ENCODE measurements at places on chromosomes 5 and 9.

GRCh38 chr5:56010431-56010830 is 15.7 kb upstream of the IL6ST start:
- DNase-seq: no peak

GRCh38 chr9:75152416-75152815 is 64.1 kb downstream of the OSTF1 start:
- DNase-seq: no peak

- no peak for DNase-seq
These were observed 181.3 kb upstream of the IL12B start for GRCh38 chr5:159511570-159511969.

- no peak for DNase-seq
These were observed 205.7 kb upstream of the RIOK2 start for GRCh38 chr5:97388794-97389193.

DNA sequence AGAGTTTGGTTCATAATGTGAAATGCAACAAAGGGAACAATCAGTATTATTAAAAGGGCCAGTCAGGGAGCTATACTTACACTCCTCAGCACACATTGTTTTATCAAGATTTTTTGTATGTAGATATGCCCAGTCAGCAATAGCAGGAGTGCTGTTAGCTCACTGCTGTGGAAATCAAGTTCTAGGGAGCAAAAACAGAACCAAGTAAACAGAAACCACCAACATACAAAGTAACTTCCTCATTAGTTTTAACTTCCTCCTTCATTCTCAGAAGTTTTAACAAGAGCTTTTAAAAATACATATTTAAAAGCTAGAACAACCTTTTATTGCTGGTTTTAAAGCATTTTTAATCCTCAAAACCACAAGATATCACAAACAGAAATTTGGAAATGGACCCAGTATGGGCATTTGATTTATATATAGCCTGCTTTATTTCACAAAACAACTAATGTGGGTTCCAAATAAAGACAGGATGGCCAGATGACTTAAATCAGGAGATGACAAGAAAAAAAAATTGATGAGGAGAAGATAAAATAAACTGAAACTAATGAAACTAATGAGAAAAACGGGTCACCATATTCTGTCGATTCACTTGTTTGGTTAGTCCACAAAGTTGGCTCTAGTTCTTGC is 178.5 kb downstream of the ADAMTS12 start:
- DNase-seq: no peak

GRCh38 chr5:135116160-135116561 is 82.1 kb upstream of the PITX1 start:
- DNase-seq: no peak

DNA sequence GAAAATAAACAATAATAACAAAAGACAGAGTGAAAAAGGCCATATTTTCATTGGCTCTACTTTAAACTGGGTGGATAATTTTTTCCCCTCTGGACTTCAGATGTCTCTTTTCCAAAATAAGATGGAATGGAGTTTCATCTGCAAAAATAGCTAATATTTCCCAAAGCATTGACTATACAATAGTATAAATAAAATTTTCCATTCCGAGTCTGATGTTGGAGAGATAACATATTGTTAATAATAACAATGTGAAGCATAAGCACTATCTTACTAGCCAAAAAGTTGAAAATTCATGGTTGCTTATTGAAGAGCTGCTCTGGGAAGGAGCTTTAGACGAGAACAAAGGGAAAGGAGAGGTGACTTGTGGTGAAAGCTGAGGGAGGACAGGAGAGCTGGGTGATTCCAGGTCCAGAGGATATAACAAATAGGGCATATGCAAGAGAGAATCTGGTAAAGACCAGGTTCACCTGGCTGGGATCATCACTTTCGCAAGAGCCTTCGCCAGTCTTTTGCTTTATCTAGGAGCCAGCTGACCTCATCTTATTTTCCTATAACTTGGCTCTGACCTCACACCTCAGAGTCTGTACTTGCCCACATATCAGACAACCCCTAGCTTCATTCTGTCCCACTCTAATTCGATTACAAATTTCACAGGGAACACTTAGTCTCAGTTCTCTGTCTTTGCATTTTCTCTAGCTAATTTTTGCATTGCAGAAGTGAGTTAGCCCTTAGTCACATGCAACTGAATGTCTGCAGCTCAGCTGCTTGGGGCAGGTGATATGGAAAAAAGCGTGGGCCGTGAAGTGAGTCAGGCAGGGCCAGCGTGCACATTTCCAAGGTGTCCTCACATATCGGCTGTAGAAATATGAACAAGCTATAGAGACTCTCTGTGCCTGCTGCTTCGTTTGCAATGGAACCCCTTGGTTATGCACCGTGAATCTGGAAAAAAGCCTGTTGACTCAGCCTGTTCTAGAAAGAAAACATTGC is 7.6 kb upstream of the ZNF474 start:
- no peak for DNase-seq

DNA sequence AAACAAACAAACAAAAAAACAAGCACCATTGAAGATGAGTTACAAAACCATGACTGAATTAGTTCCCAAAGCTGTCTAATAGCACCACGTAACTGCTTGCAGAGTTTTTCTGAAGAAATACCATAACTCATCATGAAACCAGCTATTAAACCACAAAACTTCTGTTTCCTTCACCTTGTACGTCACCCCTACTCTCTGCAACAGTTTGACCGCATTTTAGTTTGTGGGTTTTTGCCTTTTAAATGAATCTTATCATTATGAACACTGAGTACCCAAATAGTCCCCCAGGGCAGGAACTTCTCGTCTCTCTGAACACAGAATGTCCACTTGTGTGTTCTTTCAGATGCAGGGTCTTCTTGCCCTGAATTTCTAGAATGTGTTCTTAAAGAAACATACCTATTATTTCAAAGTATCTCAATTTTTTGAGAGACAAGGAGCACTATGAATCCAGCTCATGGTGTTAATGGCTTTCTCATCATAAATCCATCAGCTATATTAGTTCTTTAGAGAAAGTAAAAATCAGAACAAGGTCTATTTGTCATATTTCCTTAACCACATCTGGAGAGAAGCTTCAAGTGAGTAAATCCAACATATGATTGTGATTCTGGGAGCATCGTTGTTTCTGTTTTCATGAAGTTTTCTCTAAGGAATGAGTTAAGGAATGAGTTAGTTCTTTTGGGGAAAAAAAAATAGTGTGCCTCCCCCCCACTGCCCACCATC is 210.6 kb downstream of the AUH start:
- no peak for DNase-seq

DNA sequence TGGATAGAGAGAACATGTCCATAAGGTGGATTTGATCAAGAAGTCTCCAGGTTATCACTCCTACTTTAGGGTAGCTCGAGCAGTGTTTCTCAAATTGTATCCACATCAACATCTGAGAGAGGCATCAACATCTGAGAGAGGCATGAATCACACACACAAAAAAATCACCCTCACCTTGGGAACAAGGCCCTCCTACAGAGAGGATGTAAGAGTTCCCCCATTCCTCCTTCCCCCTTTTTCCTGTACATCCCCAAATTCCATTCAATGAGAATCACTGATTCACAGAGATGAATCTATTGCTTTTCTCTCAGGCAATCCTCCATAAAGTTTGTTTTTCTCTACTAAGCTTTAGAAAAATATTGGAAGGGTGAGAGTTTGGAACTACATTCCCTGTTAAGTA is 233.4 kb upstream of the CDH6 start:
- no peak for DNase-seq

DNA sequence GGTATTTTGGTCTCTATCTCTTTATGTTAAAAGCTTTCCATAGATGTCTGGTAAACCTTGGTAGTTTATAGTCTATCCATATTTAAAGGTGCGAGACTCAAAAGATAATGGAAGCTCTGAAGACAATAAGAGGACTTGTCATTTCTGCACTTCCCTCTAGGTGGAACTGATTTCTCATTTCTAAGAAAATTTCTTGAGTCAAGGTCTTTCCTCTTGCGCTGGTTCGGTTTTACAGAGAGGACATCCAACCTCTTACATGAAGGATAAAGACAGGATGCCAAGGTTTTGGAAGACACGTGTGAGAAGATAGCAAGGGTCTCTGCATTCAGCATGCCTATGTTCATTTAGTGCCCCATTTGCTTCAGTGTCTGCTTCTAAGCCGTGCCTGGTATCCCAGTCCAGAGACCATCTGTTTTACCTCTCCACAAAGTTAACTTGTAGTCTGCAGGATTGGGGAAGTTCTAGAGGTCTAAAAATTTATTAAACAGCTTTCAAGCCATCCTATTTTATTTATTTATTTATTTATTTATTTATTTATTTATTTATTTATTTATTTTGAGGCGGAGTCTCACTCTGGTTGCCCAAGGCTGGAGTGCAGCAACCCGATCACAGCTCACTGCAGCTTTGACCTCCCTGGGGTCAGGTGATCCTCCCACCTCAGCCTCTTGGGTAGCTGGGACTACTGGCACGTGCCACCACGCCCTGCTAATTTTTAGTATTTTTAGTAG is 41.6 kb downstream of the KIAA1191 start:
- no peak for DNase-seq

DNA sequence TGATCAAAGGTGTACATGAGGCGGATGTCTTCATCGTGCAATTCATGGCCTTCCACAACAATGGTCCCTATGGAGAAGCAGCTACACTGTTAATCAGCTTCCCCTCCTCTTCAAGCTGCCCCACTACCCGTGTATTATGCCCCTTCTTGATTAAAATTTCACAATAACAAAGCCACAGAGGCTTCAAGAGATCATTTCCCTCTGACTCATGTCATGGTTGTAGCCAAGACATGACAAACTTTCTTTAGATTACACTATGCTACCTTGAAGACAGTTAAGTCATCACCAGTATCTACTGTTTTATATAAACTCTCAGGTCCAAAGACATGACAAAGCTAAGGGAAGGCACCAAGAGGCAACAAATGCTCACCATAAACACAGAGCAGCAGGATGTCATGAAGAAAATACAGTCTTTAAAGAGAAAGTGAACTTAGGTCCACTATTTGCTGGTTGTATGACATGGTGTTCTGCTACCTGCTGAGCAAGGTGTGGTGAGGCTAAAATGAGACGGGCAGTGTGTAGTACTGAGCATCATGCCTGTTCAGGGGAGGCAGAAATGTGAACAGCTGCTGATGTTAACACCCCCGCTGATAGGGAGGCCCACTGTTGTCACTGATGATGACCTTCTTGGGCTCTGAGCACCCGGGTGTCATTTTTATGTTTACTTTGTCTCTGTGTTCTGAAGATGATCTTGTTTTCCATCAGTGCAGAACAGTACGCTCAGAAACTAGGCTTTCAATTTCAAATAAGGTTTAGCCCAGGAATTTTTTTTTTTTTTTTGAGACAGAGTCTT is 48.3 kb downstream of the IARS1 start:
- DNase-seq: no peak

- DNase-seq: peak; percentile 86
These were observed at the start of gene IER5L for GRCh38 chr9:129177791-129178567. TSS of gene IER5L (minus strand) at chr9:129178261. CDS start at chr9:129178052, 209 bp downstream.

DNA sequence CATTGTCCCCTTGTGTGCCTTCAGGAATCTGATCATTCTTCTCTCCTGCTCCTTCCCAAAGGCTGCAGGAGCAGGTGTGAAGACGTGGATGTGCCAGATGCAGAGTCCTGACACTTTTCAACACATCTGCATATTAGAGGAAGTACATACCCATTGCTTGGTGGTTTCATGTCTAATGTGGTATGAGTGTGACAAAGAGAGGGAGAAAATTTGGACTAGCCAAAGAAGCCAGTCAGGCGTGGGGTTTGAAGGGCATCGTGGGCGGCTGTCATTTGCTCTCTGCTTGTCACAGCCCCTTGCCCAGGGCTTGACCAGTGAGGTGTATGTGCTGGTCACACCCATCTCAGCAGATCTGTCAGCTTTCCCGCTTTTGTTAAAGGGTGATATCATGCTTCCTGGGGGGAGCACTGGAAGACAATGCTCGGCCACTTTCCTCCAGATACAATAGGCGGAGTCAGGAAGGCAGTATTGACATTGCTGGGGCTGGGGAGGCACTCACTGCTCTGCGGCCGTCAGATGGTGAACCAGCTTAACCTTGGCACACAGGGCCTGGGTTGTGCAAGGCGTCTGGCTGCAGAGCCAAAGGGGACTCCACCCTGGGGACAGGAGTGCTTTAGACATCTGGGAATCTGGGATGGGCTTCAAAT is 8.6 kb downstream of the TEK start:
- no peak for DNase-seq

DNA sequence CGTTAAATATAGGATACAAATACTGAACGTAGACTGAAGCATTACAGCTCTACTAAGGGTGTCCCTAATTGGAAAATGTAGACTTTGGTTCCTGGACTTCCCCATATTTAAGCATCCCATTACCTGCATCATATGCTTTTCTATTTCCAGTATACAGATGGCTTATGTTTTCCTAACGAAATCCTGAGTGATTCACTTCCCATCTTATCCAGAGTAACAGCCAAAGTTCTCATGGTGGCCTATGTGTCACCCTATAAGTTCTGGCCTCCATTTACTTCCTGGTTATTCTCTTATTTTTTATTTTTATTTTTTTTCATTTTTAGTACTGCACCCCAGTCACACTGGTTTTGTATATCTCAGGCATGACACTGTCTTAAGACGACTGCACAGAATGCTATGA is 552.3 kb downstream of the PRDM9 start:
- no peak for DNase-seq

GRCh38 chr5:154253807-154254206 is 63.3 kb downstream of the GALNT10 start:
- no peak for DNase-seq

- no peak for DNase-seq
These were observed 78.6 kb downstream of the ANXA1 start for GRCh38 chr9:73230251-73230650.

GRCh38 chr5:35145691-35146317 is 84.5 kb downstream of the PRLR start:
- no peak for DNase-seq

- no peak for DNase-seq
These were observed 20.1 kb upstream of the SLC36A1 start for GRCh38 chr5:151427258-151427657.

DNA sequence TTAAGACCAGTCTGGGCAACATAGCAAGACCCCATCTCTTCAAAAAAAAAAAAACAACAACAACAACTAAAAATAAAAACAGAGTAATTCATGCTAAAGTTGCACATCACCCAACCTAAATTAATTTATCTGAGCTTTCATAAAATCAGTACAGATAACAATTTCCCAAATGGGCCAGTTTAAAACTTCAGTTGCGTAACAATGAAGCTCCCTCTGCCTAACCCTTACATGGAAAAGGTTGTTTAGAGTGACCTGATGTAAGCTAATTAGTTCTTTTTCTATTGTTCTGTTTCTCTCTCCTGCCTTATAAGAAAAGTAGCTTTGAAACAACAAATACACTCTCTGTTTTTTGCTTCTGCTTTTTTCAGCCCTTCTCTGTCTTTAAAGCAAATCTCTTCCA is 46.2 kb upstream of the SLC28A3 start:
- no peak for DNase-seq

DNA sequence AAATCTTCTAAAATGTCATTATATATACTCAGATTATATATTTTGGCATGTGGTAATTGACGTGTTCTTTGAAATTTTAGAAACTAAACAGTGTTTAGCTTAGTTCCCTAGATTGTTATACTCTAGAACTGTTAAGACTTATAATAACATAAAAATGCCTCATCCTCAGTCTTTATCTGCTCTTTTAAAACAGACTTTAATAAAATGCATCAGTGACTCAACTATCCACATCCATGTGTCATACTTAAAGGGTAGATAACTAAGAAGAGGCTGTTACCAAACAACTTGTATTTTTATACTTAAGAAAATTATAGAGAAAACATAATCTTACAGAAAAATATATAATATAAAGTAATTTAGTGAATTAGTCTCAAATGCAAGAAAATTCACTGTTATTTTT is 15.2 kb downstream of the NFIL3 start:
- DNase-seq: no peak
